ENCODE measurements at places on chromosomes 7 and 10.

- H3K27me3 ChIP-seq, result no peaks in the 10 kb centered on the region
- H3K27ac ChIP-seq, result no peak overlapping the region
- H3K4me1 ChIP-seq, result peaks cover 4% of the 10 kb centered on the region
- no peak overlapping the region for H3K4me3 ChIP-seq
- no peaks in the 10 kb centered on the region for H3K36me3 ChIP-seq
Measured at GRCh38 chr7:137684776-137685175, 162.0 kb downstream of the DGKI start.

- no peaks in the 10 kb centered on the region for H3K27me3 ChIP-seq
- H3K4me1 ChIP-seq, result peaks cover 45% of the 10 kb centered on the region
- peaks cover 59% of the 10 kb centered on the region for H3K36me3 ChIP-seq
- H3K27ac ChIP-seq, result no peak overlapping the region
- DNase-seq, result no peak
Measured at GRCh38 chr10:119670717-119671116, 19.5 kb downstream of the BAG3 start.

- no peak overlapping the region for H3K27ac ChIP-seq
- H3K27me3 ChIP-seq, result no peaks in the 10 kb centered on the region
- H3K4me1 ChIP-seq, result no peaks in the 10 kb centered on the region
- H3K4me3 ChIP-seq, result no peak overlapping the region
- no peak for DNase-seq
- no peaks in the 10 kb centered on the region for H3K36me3 ChIP-seq
Measured at GRCh38 chr7:98687111-98687751, 70.1 kb downstream of the NPTX2 start.

DNA sequence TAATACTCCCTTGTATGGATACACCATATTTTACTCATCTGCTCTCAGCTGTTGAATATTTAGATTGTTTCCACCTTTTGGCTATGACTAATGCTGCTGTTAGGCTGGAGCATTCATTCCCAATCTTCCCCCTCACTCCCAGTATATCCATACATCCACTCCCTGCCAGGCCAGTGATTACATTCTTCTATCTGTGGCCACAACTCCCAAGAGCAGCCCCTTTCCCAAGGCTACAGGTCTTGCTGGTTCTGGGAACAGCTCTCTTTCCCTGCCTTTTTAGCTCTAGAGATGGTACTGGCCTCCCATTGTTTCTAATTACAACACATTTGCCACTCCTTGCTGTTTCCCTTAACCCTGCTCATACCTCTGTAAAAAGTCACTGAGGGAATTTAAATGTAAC lies 28.2 kb downstream of the SFR1 start:
- H3K4me1 ChIP-seq, result no peaks in the 10 kb centered on the region
- H3K27ac ChIP-seq, result no peak overlapping the region
- H3K27me3 ChIP-seq, result no peaks in the 10 kb centered on the region
- no peak for DNase-seq
- no peak overlapping the region for H3K4me3 ChIP-seq

- H3K27me3 ChIP-seq, result peaks cover 2% of the 10 kb centered on the region
- H3K36me3 ChIP-seq, result no peaks in the 10 kb centered on the region
- no peak overlapping the region for H3K4me3 ChIP-seq
- no peak for DNase-seq
- no peak overlapping the region for H3K27ac ChIP-seq
Measured at GRCh38 chr7:20894806-20895205, 108.1 kb upstream of the SP8 start.

DNA sequence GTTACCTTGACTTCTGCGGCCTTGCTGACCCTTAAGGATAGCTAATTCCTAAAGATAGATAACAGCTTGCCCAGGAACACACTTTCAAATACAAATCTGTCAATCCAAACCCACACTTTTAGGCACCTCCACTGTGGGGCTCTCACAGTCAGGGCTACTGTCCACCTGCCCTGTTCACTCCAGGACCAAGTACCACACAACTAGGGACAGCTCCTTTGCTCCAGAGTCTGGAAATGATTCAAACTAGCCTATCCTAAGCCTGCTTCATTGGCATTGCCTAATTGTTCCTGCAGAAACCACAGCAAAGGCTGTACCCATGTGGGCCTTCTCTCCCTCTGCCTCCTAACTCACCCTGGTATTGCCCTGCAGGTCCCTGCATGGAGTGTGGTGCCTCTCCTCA lies 538.9 kb upstream of the IGFBP3 start:
- H3K4me3 ChIP-seq, result no peak overlapping the region
- no peaks in the 10 kb centered on the region for H3K36me3 ChIP-seq
- H3K27me3 ChIP-seq, result no peaks in the 10 kb centered on the region

DNA sequence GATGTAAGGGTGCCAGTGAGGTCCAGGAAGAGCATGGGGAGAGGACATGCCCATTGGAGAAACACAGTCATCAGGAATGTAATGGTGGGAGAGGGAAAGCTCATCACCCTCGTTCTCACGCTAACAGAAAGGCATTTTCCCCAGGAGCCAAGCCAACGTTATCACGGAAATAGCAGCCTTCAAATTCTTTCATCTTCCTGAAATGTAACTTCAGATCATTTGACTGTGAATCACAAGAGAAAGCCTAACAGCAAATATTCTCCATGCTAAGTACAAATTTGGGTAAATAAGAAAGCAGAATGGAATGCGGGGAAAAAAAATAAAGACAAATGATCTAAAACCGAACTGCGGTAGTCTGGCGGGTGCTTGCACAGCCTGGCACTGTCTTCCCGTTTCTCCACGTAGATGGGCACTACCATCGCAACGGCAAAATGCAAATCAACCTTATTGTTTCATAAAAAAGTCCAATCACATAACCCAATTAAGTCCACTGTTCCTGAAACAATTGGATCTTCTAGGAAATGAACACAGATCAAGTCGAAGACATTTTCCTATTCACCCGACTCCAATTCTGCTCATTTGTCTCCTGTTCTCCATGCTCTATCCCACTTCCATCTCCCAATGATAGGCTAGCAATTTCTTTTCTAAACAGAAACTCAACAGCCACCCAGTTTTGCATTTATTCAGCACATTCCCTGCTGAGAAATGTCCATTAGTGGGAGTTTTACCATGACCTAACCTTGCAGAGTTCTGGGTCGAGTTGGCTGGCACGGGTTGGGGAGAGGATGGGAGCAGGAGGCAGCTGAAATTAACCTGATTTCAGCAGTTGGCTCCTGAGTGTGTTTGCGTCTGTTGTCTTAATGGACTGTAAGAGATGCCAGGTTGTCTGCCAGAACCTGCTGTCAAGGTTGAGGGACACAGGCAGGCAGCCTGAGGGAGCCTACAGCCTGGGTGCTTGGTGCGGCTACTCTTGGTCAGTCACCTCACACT lies 74.6 kb upstream of the FRMD4A start:
- H3K4me3 ChIP-seq, result no peak overlapping the region
- H3K4me1 ChIP-seq, result no peaks in the 10 kb centered on the region
- no peak for DNase-seq
- peaks cover 30% of the 10 kb centered on the region for H3K27me3 ChIP-seq
- no peak overlapping the region for H3K27ac ChIP-seq

All from suprapubic skin (tissue), 4 donors.